ENCODE measurements at places on chromosomes 6 and 20. TPM values are rescaled to one million over a fixed set of nuclear protein-coding genes. Genes with fewer than 3 reads are reported as not detected.

The PCK1 gene
- not detected for total RNA-seq

The TENT5A gene
- total RNA-seq: 9.9 TPM

The PNLDC1 gene
- not detected for total RNA-seq

The PLCB1 gene
- total RNA-seq: 6.4 TPM

The BEND6 gene
- total RNA-seq: 11.7 TPM

The PGM3 gene
- 36.1 TPM for total RNA-seq

The EFCAB8 gene
- not detected for total RNA-seq

The ZSCAN31 gene
- total RNA-seq: 3.5 TPM

The IRAK1BP1 gene
- 1.3 TPM for total RNA-seq

The HRH3 gene
- not detected for total RNA-seq

The DEFB124 gene
- total RNA-seq: 2.1 TPM

The MUC22 gene
- total RNA-seq: not detected

The OVOL2 gene
- total RNA-seq: not detected

The AGER gene
- 0.82 TPM for total RNA-seq

The KHDC1L gene
- total RNA-seq: not detected

The IYD gene
- total RNA-seq: not detected

The SCUBE3 gene
- 4.2 TPM for total RNA-seq

The GPLD1 gene
- total RNA-seq: not detected

The SIRPA gene
- 18.8 TPM for total RNA-seq

The MTFR2 gene
- 0.17 TPM for total RNA-seq

The PPP1R3D gene
- 6.0 TPM for total RNA-seq

The PLN gene
- not detected for total RNA-seq

The PXMP4 gene
- 6.0 TPM for total RNA-seq

The POPDC3 gene
- total RNA-seq: 26.6 TPM

The CRISP3 gene
- not detected for total RNA-seq

The TREM1 gene
- total RNA-seq: not detected

The RPRD1B gene
- total RNA-seq: 17.4 TPM

The OR10C1 gene
- not detected for total RNA-seq

The CCDC170 gene
- 0.94 TPM for total RNA-seq

The PDE10A gene
- 2.4 TPM for total RNA-seq

The RARS2 gene
- total RNA-seq: 36.3 TPM

The HIVEP2 gene
- total RNA-seq: 5.6 TPM

The GATA5 gene
- 0.77 TPM for total RNA-seq

The SDHAF4 gene
- total RNA-seq: 10.1 TPM

The SCRT2 gene
- not detected for total RNA-seq

The TMX4 gene
- 16.1 TPM for total RNA-seq

The TUBB1 gene
- total RNA-seq: not detected

The HLA-DRA gene
- total RNA-seq: not detected

The TRAPPC3L gene
- not detected for total RNA-seq

The DEFB132 gene
- not detected for total RNA-seq

The AHI1 gene
- 8.7 TPM for total RNA-seq

The SYNDIG1 gene
- total RNA-seq: 0.68 TPM

The WFDC10B gene
- total RNA-seq: not detected

The TAAR2 gene
- not detected for total RNA-seq

The TRAM2 gene
- total RNA-seq: 77.6 TPM

Data from pericardium fibroblast (primary cell).